ENCODE measurements at places on chromosomes 16 and 17.
A peak's percentile ranks its signal among the peaks of the same experiment; 100 is the strongest.

DNA sequence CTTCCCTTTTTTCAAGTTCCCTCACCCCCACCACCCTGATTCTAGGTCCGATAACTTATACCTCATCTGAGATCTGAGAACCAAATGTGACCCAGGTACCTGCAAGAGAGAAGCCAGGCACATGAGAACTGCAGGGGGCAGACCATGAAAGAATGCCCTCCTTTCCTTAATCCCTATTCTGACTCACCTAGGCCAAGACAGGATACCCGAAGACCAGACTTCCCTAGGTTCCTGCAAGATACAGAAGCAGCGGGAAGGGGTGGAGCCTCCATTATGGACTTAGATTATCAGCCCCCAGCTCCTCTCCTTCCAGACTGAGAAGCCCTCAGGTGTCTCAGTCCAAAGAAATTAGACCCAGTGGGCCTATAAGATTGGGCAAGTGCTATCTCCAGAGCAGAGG is 2.1 kb downstream of the KCNAB3 start:
- no peak for DNase-seq

DNA sequence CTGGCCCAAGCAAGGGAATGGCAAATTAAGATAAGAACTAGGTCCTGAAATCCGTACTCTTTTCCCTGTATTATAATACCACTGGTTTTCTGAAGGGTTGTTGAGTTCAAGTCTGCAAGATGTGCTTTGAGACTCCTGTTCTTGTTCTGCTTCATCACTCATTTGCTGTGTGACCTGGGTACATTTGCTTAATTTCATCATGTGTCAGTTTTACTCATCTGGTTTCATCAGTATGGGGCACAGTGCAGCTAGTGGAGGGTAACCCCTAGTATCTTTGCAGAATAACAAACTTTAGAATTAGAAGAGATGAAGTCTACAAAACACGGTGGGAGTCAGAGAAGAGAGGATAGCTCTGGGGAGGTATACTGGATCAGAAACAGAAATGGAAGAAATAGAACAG is 21.9 kb upstream of the EFCAB13 start:
- no peak for DNase-seq

- DNase-seq = peak; percentile 89
These were observed 38.5 kb downstream of the MSI2 start for GRCh38 chr17:57294629-57295501.

GRCh38 chr16:30786936-30787612 is at the start of gene ZNF629:
Gene ZNF629 (minus strand): TSS chr16:30787205. CDS start chr16:30784482, 2,723 bp downstream.
- peak; percentile 70 for DNase-seq

DNA sequence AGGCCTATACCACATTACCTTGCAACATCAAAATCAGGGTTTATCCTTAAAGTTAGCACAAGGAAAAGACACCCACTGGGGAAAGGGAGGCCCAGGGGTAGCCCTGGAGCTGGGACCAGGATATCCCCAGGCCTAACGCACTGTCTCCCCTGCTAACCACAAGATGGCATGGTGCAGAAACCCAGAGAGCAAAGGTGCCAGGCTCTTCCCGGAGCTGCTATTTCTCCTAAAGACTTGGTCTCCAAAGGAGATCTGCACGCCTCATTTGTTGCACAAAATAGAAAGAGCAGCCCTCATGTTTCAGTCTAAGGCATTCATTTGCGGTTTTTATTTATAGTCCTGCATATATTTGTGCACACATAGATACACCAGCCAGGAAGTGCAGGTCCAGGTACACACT is 408.6 kb downstream of the SOX9 start:
- no peak for DNase-seq

DNA sequence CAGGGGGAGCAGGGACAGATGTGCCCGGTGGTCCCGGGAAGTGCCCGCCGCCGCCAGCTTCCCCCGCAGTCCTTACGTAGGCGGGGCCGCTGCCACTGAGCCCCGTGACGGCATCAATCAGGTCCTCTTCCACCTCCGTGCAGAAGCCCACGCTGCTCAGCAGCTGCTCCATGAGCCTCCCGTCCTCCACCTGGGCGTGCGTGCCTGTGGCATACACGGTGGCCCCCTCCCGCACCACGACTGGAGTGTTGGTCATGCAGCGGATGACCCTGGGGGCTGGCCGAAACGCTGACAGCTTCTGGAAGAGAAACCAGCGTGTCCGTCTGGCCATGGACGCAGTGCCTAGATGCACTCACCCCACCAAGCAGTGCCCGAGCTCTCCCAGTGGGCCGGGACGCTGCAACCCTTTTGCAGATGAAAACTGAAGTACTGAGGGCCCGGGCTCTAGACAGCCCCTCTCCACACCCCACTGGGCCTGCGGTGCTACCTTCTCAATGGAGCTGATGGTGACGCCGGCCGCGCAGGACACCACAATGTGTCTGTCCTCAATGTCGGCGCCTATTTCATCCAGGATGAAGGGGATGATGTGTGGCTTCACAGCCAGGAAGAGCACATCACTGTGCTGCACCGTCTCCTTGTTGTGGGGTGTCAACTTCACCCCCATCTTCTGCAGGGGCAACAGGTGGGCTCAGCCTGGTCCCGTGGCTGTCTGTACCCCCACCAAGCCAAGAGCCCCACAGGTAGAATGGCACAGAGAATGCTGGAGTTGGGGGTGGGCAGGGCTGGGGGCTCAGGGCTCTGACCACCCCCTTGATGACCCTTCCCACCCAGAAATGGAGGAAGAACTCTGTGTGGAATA is 2.0 kb downstream of the PYCR1 start:
- no peak for DNase-seq

DNA sequence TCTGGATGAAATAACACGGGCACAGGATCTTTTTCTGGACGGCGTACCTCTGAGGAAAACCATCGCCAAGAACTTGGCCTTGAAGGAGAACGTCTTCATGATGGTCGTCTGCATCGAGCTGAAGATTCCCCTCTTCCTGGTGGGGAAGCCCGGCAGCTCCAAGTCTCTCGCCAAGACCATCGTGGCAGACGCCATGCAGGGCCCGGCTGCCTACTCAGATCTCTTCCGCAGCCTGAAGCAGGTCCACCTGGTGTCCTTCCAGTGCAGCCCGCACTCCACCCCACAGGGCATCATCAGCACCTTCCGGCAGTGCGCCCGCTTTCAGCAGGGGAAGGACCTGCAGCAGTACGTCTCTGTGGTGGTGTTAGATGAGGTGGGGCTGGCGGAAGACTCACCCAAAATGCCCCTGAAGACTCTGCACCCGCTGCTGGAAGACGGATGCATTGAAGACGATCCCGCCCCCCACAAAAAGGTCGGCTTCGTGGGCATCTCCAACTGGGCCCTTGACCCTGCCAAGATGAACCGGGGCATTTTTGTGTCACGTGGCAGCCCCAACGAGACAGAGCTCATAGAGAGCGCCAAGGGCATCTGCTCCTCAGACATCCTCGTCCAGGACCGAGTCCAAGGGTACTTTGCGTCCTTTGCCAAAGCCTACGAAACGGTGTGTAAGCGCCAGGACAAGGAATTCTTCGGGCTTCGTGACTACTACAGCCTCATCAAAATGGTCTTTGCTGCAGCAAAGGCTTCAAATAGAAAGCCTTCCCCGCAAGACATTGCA is 68.3 kb upstream of the ENDOV start:
- no peak for DNase-seq

Data from LoVo (cell line).